Posterior vena cava (tissue), 2 donors: ENCODE measurements at places on chromosomes 3 and 15. TPM values are rescaled to one million over a fixed set of nuclear protein-coding genes. Genes with fewer than 3 reads are reported as not detected.

- DNase-seq: peak; percentile 58
Measured at GRCh38 chr15:66047321-66048024, 178.2 kb downstream of the RAB11A start.

GRCh38 chr15:70710714-70711113 is 52.6 kb downstream of the UACA start:
- no peak for DNase-seq

- no peak for DNase-seq
Measured at GRCh38 chr3:26369133-26369532, 253.4 kb upstream of the LRRC3B start.

DNA sequence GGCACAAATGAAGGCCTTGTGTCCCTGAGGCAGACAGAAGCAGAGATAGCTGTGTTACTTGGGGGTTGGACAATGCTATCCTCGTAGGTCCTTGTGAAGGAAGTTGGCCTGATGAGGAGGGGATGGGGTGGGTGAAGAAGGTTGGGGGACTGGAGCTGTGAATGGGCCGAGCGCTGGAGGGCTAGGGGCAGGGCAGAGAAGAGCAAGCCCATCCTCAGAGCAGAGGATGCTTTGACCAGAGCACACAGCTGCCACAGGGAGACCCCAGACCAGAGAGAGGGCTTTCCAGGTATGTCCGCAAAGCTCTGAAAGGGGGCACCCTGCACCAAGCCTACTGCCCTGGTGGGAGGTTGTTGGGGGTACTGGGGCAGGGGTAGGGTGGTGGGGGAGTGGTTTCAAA is 5.7 kb upstream of the TBC1D2B start:
- no peak for DNase-seq

Gene BDH1
- 3.4 TPM for total RNA-seq

GRCh38 chr15:43209059-43209824 is 11.6 kb downstream of the EPB42 start:
- DNase-seq: no peak

DNA sequence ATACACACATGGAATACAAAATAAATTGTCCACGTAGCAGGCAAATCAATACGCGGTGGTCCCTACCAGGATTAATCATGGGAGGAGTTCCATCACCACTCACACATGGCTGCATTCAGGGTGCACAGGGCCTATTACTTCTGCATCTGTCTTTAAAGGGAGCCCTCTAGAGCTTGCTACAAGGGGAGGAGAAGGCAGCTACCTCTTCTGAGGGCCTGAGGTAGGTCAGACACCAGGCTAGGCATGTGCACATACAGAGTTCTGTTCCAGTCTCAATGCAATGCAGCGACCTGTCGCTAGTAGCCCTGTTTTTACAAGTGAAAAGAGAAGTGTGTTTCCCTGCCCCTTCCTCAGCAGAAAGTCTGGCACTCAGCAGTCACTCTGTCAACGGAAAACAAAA is 102.7 kb downstream of the ROBO2 start:
- no peak for DNase-seq

Gene FAM240A
- not detected for total RNA-seq

DNA sequence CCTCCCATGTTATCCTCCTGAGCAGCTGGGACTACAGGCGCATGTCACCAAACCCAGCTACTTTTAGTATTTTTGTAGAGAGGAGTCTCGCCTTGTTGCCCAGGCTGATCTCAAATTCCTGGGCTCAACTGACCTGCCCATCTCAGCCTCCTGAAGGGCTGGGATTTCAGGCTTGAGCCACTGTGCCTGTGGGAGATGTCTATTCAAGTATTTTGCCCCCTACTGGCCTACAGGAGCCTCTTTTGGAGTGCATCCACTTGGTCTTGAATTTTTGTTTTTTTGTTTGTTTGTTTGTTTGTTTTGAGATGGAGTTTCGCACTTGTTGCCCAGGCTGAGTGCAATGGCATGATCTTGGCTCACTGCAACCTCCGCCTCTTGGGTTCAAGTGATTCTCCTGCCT is 3.2 kb upstream of the DHX30 start:
- DNase-seq: peak; percentile 50

GRCh38 chr15:33242165-33242564 is 47.7 kb upstream of the FMN1 start:
- DNase-seq: no peak

Gene TGM4
- total RNA-seq: not detected

- DNase-seq: no peak
Measured at GRCh38 chr3:32865383-32865782, 47.6 kb downstream of the TRIM71 start.

DNA sequence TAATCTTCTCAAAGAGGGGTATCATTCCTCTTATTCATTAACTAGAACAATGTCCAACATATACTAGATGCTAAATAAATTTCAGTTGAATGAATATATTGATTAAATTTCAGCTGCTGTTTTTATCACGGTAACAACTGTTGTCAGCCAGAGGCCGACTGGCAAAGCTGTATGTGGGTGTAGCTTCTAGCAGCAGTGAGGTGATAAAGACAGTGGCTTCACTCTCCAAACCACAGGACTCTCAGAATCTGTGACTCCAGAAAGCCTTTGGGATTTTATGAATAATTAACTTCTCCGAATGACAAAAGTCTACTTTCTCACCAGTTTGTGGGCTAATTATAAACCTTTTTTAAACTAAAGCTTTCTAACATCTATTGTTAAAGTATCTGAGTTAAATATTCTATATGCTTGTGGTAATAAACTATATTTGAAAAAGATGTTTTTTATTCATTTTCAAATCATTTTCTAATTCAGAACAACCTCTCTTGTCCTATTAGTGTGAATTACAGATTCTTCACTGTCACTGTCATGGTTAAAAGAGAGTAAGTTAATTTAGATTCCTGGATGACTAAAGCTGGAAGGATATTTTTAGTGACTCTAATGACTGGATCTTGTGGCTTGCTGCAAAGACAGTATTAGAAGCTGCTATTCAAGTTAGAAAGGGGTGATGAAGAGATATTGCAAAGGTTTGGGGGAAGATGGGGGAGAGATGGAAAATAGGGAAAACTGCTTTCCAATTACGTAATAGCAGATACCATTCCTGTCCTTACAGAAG is 796.4 kb upstream of the ARPP21 start:
- no peak for DNase-seq

GRCh38 chr3:71924721-71925120 is 139.8 kb upstream of the PROK2 start:
- no peak for DNase-seq
